ENCODE measurements at places on chromosomes 7 and 10.

DNA sequence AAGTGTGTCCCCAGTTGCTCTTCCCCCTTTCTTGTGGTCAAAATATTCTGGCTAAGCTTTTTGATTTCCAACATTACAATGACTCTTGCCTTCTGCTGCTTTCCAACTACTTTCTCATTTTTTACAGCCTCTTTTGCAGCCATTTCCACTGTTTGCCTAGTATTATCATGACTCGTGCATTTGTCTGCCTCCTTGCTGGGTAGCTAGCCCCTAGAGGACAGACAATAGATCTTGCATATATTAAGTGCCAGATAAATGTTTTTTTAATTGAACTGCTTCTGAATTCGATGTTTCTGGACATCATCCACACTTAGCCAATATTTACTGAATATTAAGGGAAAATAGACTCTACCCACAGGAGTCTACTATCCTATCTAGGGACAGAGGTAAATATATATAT is 124.5 kb downstream of the POU6F2 start:
- no peak for DNase-seq

DNA sequence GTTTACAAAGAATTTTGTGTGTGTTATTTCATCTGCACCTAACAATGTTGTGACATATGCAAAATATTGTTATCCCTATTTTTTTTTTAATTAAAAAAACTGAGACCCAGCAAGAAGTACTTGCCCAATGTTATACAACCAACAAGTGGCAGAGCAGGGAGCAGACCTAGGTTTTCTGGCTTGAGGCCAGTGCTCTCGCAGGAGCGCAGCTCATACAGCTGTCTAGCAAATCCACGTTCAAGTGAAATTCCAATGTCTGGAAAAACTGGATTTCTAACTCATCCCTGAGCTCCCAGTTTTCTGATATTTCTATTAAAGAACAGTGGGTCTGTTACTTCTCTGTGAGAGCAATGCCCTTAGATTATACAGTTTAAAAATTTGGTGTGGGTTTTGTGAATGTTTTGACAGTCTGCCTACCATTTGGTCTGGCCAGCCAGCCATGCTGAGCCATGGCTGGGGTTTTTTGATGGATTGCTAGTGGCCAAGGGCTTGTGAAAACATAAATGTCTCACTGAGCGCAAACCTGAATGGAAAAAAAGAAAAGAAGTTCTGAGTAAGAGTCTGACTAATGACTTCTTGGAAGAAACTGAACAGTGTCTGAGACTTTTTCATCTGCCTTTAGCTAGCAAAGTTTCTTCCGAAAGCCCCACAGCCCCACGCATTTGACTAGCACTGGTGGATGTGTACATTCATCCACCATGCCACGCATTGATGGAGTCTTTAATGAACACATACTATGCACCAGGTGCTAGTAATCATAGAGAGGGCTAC is 15.4 kb upstream of the PRF1 start:
- no peak for DNase-seq

GRCh38 chr10:86862786-86863483 is 94.5 kb downstream of the MMRN2 start:
- DNase-seq: no peak

GRCh38 chr7:67671006-67671548 is 674.4 kb downstream of the TYW1 start:
- no peak for DNase-seq

GRCh38 chr7:130741331-130741995 is 7.5 kb upstream of the KLF14 start:
- no peak for DNase-seq
